ENCODE measurements at places on chromosomes 1 and 21.

- DNase-seq: no peak
These were observed 24.8 kb downstream of the GABPA start for GRCh38 chr21:25759573-25759972.

GRCh38 chr1:169003864-169004516 lies 102.5 kb upstream of the ATP1B1 start:
- no peak for DNase-seq

- DNase-seq: no peak
These were observed 92.3 kb upstream of the NFIA start for GRCh38 chr1:60989749-60990713.

DNA sequence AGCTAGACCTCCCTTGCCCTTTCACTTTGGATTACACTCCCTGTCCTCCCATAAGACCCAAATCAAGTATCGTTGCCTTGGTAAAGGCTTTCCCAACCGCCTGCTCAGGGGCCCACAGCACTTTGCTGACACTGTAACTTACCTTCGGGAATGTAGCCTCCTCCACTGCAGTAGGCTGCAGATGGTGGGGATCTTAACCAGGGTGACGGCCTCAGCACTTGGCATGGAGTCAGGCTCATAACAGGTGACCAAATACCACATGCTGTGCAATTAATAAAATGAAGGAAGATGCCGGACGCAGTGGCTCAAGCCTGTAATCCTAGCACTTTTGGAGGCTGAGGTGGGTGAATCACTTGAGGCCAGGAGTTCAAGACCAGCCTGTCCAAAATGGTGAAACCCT lies 88.7 kb upstream of the IRF2BP2 start:
- DNase-seq: no peak

DNA sequence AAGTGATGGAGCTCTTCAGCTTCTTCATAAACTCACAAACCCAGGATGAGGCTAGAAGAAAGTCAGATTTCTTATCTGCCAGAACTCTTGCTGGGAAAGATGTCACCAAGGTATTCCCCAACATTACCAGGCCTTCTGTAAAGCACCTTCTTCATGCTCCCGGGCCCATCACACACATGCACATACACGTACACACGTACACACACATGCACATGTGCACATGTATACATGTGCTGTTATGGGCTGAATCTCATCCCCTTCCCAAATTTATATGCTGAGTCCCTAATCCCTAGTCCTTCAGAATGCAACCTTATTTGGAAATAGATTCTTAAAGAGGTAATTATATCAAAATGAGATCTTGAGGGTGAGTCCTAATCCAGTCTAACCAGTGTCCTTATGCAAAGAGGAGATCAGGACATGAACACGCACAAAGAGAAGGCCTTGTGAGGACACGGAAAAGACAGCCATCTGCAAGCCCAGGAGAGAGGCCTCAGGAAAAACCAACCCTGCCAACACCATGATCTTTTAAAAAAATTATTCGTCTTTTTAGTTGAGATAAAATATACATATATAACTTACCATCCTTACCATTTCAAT lies 76.4 kb upstream of the LYST start:
- DNase-seq: no peak
